AG08396 (cell line): ENCODE measurements at places on chromosomes 2 and 18.

- DNase-seq, result no peak
These were observed 53.1 kb upstream of the EFEMP1 start for GRCh38 chr2:55976681-55977080.

DNA sequence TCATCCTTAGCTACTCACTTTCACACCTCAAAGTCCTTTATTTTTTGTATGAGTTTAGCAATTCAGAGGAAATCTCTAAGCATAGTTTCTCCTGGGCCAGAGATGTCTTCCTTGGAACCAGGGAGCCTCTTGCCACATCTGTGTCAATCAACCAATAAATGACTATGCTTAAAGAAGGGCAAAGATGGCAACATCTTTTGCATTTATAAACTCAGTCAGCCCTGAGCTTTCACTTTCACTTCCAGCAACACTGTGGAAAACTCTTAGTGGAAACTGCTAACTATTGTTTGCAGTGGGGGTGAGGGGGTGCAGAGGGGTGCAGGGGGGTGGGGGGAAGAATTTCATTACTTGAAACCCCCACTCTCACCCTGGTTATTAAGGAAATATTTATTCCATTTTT is 3.4 kb downstream of the ACVR1C start:
- peak; percentile 18 for DNase-seq

DNA sequence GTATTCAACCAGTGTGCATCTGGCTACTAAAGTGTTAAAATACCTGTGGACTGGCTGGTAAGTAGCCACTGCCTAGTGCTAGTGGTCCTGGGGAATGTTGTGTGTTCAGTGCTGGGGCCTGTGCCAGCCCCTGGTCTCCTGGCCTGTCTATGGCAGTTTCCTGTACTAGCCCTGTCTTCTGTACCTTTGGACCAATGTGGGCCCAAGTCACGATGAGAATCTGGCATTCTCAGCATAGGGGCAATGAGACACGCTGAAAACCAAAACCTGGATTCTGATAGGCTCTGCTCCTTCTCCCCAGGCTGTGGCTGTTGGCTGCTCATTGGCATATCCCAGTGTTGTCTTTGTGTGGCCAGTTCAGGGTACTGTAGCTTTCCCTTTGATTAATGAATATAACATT is 170.4 kb downstream of the PTPRM start:
- no peak for DNase-seq

DNA sequence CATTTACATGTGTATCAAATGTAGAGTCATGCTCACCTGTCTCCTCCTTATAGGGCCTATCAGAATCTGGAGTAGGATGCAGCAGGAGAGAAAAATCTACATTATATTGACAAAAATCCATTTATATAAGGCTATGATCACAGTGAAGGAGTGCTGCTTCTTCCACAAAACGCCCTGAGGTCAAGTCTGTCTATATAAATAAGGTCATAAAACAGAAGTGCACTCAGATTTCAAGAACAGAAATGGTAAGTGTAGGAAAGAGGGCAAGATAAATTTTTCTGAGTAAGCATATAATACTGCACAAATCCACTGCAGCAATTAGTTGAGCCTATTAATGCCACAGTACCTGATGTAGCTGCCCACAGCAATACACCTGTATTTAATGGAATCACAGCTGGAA is 51.8 kb downstream of the COL5A2 start:
- DNase-seq, result no peak

DNA sequence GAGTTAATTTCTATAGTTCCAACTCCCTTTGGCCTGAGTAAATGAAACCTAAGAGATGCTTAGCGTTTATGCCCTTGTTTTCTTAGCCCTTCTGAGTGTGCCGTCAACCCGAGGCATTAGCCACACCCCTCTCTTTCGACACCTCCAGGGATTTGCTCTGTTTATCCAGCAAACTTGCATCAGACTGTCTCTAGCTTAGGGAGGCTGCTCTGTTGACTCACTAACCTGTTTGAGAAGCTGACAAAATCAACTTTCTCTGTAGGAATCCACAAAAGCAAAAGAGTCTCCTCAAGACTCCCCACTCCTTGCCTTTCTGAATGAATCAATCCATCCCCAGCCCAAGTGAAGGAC is 317.6 kb downstream of the TNS1 start:
- peak; percentile 77 for DNase-seq

DNA sequence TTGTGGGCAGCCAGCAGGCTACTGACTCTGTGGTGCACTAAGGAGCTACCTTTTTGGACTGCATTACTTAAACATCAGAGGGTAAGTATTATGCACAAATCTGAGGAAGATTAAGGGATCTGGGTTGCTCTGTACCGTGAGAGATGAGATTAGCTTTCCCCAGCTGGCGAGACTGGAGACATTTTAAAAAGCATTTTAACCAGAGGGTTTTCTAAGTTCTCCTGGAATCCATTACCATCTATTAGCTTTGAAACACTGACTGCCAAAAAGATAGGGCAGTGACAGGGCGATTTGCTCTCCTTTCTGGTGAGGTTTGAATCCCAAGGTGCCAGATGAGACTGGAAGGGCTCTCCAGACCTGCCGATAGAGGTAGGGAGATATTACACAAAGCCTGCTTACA is 63.2 kb downstream of the LYPD6 start:
- no peak for DNase-seq

- no peak for DNase-seq
These were observed 4.5 kb downstream of the CRIM1 start for GRCh38 chr2:36360063-36360462.

DNA sequence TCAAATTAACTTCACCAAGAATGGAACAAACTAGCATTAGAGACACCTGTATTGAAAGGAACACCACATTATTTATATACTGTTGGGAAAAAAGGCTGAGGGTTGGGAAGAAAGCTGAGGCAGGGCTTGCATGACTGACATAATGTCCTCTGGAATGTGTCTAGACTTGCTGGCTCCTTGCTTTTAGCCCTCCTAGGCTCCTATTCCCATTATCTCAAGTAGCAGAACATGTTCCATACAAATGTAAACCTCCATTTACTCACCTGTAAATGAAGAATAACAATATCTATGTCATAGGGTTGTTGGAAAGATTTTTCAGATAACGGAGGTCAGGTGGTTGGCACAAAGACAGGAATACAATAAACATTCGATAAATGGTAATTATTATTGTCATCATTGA is 976 bp upstream of the ACADL start:
- no peak for DNase-seq

- no peak for DNase-seq
These were observed 24.4 kb downstream of the EMILIN2 start for GRCh38 chr18:2871111-2871720.

DNA sequence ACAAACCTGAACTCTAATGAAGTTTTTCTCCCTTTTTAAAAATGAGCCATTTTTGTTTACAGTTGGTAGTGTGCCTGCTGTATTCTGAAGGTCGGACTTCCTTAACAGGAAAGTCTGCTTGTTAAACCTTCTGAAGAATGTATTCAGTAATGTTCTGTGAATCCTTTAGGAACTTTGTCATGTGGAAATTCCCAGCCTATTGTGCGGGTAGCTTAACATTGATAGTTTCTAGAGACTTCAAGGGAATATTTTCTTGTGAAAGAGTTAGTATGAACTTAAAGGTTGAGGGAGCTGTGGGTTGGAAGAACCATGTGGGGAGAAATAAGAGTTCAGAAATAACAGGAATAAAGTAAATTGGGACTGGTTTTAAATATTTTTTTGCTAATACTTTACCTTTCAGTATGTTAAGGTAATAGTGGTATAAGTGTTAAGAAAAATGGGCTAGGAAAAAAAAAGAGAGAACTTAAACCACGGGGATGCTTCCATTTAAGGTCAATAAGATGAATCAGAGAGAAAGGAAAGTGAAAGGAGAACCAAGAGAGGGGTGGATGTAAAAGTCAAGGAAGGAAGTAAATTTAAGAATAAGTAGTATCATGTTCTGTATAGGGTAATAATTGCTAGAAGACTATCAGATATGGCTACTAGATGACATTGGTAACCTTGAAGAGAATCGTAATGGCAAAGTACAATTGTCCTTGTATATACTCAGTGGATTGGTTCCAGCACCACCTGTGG is 90.5 kb downstream of the PMS1 start:
- no peak for DNase-seq

DNA sequence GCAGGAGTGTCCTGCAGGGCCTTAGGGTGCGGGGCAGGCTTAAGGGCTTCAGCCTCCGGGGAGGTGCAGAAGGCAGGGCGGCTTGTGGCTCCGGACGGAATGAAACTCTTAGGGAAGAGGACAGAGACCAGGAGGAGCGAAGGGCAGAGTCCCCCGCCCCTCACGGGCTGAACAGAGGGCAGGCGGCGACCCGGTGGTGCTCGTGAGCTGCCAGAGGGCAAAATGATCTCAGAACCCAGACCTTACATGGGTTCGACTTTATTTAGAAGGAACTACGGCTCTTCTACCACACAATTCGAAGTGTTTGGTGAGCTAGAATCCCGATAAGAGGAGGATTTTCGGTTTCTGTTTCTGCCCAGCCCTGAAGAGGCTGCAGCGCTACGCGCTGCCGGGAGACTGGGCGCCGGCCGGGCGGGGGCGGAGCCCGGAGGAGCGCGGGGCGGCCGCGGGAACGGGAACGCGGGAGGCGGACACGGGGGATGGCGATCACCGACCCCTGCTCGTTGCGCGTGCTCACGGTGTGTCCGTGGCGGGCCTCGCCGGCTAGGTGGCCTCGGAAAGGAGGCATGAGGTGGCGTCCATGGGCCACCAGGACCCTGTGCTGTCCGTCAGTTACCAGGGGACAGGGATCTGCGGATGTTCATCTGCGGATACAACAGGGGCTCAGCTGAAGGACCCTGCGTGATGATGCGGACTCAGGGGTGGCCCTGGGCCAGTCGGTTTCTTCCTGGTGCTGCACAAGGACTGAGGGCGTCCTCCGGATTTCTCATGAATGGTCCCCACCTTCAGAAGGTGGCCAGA is 4.2 kb upstream of the SP100 start:
- DNase-seq, result peak; percentile 87

GRCh38 chr2:147917161-147917560 is 72.3 kb downstream of the ACVR2A start:
- DNase-seq, result no peak

- no peak for DNase-seq
These were observed 61.4 kb downstream of the TWIST2 start for GRCh38 chr2:238908960-238909951.

GRCh38 chr2:135182190-135182589 is 130.1 kb downstream of the RAB3GAP1 start:
- no peak for DNase-seq

DNA sequence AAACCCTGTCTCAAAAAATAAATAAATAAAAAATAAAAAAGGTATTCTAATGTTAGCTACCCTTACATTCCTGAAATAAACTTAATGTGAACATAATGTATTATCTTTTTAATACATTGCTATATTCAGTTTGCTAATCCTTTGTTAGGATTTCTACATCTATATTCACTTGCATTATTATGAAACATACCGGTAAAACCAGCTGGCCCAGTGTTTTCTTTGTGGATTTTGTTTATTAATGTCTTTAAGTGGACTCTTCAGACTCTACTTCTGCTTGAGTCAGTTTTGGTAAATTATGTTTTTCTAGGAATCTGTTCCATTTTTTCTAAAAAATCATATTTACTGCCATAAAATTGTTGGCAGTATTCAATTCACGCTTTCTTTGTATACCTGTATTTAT is 34.5 kb downstream of the PTPN2 start:
- DNase-seq, result no peak

DNA sequence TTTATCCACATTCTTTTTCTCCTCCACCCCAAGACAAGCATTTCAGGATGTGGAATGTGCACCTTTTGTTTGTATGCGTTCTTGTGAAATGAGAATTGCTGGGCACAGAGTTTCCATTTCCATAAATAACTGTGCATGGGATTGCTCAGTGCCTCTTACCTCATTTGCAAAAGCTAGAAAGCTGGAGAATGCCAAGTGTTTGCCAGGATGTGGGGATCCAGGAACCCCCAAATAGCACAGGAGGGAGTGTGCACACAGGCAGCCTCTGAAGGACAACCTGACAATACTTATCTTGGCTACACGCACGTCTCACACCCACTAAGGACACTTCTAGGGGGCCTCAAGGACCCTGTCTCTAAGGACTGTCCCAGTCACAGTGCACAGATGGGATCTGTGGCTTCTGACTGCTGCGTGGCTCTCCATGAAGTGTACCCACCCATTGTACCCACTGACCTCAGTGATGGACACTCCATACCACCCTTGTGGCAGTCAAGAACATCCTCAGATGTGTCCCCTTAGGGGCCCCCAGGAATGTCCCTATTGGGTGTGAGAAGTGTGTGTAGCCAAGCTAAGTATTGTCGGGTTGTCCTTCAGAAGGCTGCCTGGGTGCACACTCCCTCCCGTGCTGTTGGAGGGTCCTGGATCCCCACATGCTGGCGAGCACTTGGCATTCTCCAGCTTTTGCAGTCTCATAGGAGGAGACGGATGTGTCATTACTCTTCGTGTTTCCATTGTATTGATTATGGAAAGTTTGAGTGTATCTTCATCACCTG is 38.4 kb downstream of the CAPN13 start:
- DNase-seq, result no peak

DNA sequence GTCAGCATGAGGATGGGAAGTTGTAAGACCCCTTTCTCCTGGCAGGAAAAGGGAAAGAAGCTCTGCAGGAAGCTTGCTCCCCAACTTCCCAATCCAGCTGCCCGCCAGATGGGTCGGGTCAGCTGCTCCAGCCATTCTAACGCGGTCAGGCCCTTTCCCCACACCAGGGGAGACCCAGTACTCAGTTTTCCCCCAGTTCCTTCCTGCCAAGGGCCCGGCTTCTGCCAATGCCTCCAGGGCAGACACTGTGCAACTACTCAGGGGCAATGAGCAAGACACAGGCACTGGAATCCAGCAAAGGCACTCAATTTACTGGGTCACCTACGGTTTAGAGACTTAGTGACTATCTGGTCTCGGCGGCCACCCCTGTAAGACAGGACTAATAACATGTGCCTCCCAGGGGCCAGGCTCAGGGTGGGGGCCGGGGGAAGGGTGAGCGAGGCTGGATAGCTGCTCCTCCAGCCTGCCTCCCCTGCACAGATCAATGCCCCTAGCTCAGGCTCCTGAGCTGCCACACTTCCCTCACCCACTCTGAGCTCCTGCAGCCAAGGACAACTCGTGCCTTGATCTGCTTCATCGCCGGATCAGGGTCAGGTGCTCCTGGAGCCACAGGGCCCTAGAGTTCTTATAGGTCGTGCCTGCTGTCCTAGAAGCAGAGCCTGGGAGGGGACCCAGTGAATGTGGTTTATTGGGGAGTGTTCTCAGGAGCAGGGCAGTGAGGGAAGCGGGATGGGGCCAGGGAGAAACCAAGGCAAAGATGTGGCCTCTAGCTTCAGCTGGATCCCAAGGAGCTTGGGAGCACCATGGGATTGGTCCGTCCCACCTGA is 171.1 kb downstream of the ZFP36L2 start:
- no peak for DNase-seq

DNA sequence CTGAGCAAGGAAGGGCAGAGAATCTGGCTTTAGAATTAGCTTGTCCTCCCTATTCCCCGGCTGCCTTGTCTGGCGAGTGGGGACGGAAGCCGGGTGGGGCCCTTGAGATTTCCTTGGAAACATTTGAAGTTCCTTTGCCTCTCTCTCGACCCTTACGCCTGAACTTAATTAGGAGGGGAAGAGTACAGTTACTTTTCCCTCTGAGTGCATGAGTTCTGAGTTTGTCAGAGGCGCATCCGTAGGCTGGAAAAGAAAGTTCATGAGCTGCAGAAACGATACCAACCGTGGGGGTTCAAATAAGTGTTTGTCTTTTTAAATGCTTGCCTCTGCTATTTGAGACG is 468 bp downstream of the PIKFYVE start:
- DNase-seq, result no peak
